Vagina (tissue), 2 donors: ENCODE measurements at places on chromosomes 1 and 21.

- peak; percentile 83 for DNase-seq
These were observed 8.1 kb upstream of the INKA2 start for GRCh38 chr1:111747282-111747734.

DNA sequence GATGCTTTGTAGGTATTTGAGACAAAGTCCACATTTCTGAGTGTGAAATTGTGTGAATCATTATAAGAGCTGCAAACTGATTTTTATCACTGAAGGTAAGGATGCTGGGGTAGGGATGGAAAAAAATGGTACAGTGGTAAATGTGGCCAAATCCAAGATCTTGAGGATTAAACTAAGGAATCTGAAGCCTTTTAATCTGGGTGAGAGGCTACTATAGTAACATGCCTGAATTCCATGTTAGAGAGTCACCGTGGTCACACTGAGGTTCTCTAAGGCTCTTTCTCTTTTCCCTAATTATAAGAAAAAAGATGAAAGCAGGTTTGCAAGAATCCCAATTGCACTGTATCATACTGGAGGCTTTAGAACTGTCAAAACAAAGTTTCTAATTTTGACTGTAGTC lies 17.6 kb downstream of the PTGER3 start:
- DNase-seq = no peak

GRCh38 chr21:42237577-42237976 lies 18.6 kb downstream of the ABCG1 start:
- DNase-seq = no peak

DNA sequence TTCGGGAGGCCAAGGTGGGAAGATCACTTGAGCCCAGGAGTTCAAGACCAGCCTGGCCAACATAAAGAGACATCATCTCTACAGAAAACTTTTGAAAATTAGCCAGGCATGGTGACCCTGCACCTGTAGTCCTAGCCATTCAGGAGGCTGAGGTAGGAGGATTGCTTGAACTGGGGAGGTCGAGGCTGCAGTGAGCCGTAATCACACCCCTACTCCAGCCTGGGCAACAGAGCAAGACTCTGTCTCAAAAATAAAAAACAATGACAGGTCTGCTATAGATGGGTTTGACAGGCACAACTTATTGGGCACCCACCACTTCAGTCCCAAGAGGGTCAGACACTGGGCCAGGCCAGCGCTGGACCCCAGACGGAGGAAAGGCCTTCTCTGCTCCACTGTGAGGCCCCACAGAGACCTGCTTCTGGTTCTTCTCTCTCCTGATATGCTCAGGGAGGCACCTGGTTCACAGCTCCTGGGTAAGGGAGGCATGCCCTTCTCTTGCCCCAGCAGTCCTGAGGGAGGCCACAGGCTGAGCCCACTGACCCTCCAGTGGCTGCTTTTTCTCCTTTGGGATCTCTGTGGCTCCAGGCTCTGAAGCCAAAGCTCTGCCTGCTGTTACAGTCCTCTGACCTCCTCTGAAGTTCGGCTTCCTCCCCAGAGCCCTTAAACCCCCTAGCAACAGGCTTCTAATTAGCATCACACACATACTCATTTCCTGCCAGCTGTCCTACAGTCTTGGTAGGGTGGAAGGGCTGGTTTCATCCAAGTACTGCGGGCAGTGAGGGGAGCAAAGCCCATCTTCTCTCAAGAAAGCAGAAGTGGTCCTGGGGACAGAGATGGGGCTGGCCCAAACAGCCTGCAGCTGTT lies 14.4 kb downstream of the S100A16 start:
- DNase-seq = no peak

DNA sequence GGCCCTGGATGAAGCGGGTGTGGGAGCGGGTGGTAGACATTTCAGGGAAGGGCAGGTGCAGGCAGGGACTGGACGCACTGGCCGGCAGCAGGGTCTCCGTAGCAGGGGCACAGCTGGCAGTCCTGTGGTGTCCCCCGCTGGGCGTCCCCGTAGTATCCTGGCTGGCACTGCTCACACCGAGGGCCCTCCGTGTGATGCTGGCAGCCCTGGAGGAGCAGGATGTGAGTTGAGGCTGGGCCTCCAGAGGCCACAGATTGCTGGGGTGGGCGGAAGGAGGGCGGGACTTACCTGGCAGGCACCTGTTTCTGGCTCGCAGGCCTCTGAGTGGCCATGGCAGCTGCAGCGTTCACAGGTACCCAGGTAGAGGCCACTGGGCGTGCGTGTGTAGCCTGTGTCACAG lies 62.3 kb downstream of the LDLRAD2 start:
- no peak for DNase-seq

- DNase-seq = no peak
These were observed 18.6 kb upstream of the POU2F1 start for GRCh38 chr1:167202049-167202448.

GRCh38 chr1:17723684-17724083 lies 31.4 kb upstream of the ACTL8 start:
- DNase-seq = no peak

DNA sequence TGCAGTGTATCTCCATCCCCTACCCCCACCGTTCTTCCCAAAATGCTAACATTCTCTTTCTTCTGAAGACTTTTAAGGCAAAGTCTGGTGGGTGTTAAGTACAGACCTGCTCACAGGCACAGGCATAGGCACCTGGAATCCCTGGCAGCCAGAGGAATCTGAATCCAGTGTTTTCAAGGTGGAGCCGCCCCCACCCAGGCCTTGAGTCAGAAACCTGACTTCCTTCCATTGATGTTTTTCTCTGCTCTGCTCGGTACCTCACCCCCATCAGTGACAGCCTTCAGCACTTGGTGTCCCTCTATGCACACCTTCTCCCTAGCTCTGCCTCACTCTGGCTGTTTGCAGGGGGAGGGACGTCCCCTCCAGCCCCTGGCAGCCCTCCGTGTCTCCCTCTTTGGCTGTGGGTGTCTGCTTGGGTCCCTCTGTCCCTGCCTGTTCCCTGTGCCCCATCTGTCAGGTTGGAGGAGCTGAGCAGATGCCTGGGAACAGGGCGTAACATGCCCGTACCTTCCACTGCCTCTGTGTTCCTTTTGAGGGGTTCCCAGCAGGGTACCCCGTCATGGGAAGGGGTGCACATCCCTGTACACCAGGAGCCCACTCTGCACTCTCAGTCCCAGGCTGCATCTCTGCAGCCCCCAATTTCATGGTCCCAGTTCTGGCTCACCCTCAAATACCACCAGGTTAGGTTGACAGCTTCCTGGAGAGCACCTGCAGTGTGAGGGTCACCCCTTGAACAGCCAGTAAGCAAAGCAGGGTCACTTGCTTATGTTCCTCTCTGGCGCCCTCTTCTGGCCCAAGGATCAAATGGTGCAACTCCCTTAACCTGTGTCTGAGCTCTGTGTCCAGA lies 6.7 kb downstream of the NCDN start:
- DNase-seq = no peak

DNA sequence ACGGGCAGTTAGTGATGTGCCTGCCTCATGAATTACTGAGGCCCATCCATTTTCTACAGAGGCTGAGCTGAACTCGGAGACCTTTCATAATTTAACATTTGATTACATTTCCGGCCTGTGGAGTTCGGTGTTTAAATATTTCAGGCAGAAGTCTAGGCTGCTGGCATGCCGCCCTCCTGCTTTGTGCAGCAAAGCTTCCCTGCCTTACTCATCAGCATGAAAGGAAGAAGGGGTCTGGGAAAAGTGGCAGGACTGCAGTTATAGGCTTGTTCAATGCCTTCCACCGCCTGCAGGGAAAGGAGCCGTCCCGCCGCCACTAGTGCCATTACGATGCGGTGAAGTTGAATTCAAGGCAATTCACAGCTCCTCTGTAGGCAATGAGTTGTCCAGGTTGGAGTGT lies 527.9 kb downstream of the NPHP4 start:
- DNase-seq = no peak

DNA sequence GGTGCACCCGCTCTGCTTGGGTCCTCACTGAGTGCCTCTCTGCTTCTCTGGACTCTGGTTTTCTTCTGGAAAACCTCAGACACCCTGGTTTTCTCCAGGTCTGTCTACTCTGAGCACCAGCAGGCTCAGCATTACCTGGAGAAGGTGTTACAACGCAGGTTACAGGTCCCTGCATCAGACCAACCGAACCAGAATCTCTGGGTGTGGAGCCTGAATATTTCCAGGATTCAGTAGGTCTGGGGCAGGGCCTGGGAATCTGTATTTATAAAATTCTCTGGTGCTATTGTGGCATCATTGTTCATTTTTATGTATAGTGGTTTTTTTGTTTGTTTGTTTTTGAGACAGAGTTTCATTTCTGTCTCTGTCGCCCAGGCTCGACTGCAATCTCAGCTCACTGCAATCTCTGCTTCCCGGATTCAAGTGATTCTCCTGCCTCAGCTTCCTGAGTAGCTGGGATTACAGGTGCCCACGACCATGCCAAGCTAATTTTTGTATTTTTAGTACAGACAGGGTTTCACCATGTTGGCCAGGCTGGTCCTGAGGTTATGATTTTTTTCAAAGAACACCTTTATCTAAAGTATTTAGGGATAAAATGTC lies 1.5 kb upstream of the SLC30A2 start:
- no peak for DNase-seq

- no peak for DNase-seq
These were observed 309 bp downstream of the NSL1 start for GRCh38 chr1:212791261-212791675.

DNA sequence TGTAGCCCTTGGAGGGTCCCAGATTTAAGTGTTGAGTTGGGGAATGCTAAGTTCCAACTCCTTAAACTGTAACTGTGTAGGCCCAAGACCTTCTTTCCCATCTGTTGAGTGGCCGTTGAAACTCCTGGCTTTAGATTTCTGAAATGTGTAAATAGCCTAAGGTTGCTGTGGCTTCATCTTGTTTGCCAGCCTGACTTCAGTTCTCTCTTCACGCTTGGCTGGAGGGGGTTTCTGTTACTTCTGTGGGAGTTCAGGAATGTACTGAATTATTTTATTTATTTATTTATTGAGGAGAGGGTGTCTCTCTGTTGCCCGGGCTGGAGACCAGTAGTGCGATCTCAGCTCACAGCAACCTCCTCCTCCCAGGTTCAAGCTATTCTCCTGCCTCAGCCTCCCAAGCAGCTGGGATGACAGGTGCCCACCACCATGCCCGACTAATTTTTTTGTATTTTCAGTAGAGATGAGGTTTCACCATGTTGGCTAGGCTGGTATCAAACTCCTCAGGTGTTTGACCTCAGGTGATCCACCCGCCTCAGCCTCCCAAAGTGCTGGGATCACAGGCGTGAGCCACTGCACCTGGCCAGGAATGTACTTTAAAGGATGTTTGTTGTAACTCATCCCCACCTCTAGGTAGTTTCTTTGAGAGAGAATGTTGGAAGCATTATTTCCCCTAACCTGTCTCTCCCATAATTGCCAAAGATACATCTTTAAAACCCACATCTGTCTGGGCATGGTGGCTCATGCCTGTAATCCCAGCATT lies 5.9 kb downstream of the TTC39A start:
- DNase-seq = no peak

DNA sequence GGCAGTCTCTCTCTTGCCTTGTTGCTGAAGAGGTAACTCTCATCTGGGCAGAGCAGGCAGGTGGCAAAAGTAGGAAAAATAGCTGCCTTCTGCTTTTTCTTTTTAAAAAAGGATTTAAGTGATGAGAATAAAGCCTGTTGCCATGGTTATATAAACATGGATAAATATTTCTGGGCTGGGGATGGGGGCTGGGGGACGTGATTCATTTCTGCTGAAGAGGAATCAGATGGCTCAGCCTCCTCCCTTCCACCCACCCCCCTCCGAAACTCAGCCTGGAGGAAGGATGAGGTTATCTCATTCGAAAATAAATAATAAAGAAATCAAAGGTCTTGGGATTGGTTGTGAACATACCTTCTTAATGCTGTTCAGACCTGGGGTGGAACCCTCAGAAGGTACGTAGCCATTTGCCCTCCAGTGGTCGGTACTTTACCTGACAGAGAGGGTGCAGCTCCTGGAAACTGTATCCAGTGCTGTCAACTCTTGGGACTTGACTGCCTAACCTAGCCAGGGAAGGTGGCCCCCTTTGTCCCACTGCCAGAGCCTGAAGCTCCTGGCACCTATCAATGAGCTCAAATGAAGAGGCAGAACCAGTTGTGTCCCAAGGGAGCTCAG lies 3.8 kb upstream of the INKA2 start:
- DNase-seq = no peak

DNA sequence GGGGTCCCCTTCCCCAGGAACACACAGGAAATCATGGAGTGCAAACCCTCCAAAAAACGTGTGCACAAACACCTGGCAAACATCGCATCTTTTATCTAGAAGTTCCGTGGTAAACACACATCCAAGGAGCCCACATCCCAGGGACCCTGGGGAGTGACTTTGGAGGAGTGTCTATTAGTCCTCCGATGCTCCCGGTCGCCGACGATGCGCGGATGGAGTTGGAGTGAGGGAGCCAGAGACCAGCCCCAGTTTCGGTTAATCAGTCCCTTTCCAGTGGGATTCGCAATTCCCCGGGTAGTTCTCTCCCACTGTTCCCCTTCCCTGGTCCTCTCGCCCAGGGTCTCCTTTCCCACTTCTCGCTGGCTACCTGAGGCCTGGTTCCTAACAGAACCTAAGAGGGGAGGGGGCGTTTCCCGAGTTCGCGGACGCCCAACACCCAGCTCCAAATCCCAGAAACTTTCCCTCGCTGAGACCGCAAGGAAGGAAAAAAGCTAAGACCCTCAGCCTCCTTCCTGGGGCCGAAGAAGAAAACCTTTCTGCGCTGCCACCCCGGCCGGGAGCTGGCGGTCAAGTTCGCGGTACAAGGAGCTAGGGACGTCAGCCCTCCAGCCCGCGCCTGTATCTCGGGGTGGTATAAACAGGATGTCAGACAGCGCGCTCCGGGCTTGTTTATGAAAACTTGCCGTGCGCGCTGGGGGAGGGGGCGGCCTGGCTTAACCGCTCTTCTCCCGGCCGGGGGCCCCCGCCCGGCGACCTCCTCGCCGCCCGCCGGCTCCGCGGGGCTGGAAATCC lies 787 bp downstream of the JAK1 start:
- no peak for DNase-seq

GRCh38 chr1:206776229-206776628 lies 3.9 kb upstream of the IL10 start:
- no peak for DNase-seq

DNA sequence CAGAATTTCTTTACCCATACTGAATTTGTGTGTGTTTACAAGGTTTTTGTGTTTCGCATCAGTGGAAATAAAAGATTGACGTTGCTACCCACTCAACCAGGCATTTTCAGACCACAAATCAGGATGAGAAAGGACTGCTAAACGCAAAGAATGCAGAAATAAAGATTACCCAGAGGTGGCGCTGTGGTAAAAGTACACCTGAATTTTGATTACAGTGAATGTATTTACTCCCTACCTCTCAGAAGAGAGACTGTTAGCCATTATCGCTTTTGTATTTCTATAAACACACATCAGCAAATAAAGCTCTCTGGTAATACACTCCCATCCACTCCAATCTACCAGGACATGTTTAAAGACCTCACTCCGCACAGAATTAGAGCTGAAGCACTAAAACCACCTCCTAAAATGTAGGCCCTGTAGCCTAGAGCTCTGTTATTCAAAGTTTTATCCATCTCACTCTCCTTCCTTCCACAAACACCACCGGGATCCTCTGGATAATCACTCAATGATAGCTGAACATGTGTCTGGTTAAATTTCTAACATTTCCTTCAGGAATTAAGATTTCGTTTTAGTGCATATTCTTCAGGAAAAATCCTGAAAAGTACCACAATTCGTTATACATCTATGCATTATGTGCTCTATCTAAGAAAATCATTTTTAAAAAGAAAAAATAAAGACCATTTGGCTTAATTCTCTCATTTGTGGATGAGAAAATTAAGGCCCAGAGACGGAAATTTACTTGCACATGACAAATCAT lies 2.5 kb upstream of the LMO4 start:
- no peak for DNase-seq

GRCh38 chr1:55685560-55685959 lies 470.4 kb upstream of the USP24 start:
- DNase-seq = no peak

GRCh38 chr1:7403265-7404045 lies 367.6 kb upstream of the VAMP3 start:
- DNase-seq = peak; percentile 52
